ENCODE measurements at places on chromosomes 13 and 19. TPM values are rescaled to one million over a fixed set of nuclear protein-coding genes. Genes with fewer than 3 reads are reported as not detected.

GSX1 gene
- polyA plus RNA-seq, result not detected

FCAR gene
- polyA plus RNA-seq, result 133 TPM

SEMA6B gene
- 1.6 TPM for polyA plus RNA-seq

NLRP7 gene
- polyA plus RNA-seq, result not detected

MYH14 gene
- polyA plus RNA-seq, result not detected

CEACAM4 gene
- 23.1 TPM for polyA plus RNA-seq

PTPRH gene
- polyA plus RNA-seq, result 0.08 TPM

IGFL4 gene
- polyA plus RNA-seq, result not detected

CSNK1G2 gene
- 10.8 TPM for polyA plus RNA-seq

ZNF486 gene
- polyA plus RNA-seq, result 0.44 TPM

IGFL2 gene
- polyA plus RNA-seq, result not detected

CGB3 gene
- polyA plus RNA-seq, result not detected

ONECUT3 gene
- polyA plus RNA-seq, result not detected

CLIP3 gene
- polyA plus RNA-seq, result 0.31 TPM

TICAM1 gene
- polyA plus RNA-seq, result 10.7 TPM

NCAN gene
- polyA plus RNA-seq, result not detected

SERP2 gene
- not detected for polyA plus RNA-seq

ZNF135 gene
- 0.37 TPM for polyA plus RNA-seq

All from CD14-positive monocyte (primary cell).